ENCODE measurements at places on chromosomes 2 and 18.

DNA sequence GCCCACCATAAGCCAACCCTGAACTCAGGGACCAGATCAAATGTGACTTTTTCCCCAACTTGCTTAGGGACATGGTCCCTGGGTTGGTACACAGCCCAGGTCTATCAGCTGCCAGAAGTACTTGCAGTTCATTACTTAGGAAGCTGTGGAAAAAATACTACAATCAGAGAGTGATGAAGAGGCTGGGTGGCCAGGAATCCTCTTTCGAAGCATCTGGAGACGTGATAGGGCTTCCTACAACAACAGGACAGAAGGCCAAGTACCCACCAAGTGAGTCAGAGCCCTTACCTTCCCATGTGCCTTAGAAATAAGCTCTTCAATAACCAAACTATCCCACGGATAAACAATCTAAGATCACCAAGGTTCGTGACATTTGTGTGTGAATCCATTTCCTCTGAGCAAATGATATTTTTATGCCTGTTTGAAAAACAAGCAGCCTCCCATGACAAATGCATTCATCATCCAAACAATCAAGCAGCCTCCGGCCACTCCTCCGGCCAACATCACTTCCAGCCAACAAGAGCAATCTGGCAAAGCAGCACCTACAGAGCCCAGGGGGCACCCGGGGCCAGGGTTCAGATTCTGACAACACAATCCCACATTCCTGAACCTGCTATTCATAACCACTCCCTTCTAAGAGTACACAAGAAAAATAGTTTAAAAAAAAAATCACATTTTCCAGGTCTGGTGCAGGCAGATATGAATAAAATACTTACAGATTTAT, 26.4 kb downstream of the TBC1D8 start:
- DNase-seq, result peak; percentile 76

DNA sequence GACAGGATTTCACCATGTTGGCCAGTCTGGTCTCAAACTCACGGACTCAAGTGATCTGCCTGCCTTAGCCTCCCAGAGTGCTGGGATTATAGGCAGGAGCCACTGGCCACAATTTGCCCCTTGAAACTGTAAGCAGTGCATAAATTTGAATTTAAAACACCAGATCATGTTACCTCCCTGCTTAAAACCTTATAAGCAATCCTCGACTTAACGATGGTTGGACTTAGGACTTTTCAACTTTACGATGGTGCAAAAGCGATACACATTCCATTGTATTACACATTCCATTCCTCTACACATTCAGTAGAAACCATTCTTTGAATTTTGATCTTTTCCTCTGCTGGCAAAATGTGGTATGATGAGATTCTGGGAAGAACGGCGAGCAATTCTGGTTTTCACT, 23.2 kb upstream of the EFR3B start:
- no peak for DNase-seq

GRCh38 chr2:238084761-238085160, 15.4 kb upstream of the ESPNL start:
- DNase-seq, result no peak

DNA sequence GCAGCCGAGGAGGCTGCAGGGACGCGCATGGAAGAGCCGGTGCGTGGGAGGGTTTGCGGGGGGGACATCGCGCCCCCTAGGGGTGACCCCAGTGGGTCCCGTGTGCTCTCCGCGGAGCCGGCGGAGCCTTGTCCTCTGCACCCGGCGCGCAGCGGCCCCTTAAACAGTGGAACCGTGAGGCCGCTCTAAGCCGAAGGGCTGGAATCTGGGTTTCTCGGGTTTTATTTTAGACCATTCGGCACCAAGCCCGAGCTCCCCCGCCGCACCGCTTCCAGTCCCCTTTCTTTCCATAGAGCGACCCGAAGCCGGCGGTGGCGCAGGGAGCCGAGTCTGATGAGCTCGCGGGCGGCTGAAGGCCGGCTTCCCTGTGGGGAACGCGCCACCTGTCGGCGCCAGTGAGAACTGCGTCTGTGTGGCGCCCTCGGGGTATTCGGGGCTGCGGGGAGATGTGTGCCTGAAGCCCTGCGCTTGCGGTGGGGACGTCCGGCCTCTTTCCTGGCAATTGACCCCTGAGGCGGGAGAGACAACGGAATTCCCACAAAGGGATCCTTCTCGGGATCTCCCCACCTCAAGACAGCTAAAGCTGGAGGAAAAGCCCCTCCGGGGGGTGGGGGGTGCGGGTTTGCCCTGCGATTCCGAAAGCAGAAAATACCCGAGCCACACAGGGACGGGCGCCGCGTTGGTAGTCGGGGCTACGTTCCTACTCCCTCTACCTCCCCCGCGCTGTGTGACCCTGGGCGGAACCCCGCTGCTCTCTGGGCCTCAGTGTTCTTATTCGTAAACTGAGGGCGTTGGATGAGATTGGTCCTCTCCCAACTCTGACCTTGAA, 8.2 kb upstream of the EN1 start:
- DNase-seq, result peak; percentile 52

GRCh38 chr18:55220523-55220922, 261.3 kb upstream of the CCDC68 start:
- no peak for DNase-seq

GRCh38 chr2:217307023-217307422, 447.2 kb upstream of the TNP1 start:
- no peak for DNase-seq

DNA sequence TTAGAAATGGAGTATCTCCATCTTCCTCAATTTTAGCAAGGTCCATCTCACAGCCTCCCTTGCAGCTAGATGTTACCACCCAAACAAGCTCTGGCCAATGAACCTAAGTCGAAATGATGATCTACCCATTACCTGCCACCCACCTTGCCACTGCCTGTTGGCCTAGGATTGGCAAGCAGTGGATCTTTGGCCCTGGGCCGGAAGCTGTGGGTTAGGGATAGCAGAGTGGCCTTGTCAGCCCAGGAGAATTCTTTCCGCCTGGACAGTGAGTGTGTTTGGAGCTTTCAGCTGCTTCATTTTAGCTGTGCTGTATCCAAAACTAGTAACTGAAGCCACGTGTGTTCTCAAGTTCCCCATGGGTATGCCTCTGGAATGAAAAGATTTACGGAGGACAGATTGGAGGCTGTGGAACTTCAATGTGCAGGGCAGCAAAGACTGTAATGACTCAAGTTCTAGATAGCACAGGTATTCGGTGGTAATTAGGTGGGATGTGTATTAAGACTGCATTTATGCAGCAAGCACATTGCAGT, 7.7 kb upstream of the PARD6G start:
- DNase-seq, result no peak

DNA sequence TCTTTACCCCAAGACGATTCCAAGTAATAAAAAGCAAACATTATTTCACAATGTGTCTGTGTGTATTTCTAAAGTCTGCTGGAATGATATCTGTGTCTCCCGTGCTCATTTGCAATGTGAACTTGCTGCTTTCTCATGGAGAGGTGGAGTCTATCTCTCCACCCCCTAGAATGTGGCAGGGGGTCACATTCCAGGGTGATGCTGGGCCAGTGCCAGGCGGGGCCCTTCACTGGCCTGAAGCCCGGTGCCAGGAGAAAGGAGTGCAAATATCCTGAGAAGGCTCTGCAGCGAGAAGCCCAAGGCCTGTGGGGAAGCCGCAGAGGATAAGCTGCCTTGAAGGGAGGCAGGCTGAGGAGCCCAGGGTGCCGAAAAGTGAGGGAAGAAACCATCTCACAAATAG, 26.8 kb upstream of the LDLRAD4 start:
- no peak for DNase-seq

- no peak for DNase-seq
Measured at GRCh38 chr2:239394346-239394945, 6.4 kb downstream of the HDAC4 start.

- DNase-seq, result no peak
Measured at GRCh38 chr18:61965311-61965710, 72.5 kb upstream of the RNF152 start.

DNA sequence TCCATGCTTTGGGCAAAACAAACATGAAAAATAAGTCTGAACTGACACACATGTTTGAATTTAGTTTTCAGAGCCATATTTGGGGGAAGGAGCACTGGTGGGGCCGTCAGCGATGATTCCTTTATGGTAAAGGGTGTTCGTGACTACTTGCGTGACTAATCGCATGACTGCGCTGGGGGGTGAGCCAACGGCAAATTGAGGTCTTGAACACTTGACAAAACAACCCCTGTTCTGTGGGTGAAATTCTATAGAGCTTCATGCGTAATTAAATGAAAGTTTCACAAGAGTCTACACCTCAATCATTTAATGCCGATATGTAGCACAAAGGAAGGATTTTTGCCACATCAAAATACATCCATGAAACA, 127.5 kb upstream of the CYP1B1 start:
- DNase-seq, result peak; percentile 60

DNA sequence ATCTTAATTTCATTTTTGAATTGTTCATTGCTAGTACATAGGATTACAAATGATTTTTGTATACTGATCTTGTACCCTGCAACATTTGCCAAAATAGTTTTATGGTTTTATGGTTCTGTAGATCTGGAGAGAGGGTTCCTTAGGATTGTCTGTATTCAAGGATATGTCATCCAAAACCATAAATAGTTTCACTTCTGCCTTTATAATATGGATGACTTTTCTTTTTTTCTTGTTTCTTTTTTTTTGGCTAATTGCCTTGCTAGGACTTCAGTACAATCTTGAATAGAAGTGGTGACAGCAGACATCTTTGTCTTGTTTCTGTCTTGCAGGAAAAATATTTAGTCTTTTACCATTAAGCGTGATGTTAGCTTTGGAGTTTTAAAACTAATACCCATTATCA, 383.9 kb upstream of the HS6ST1 start:
- DNase-seq, result no peak

GRCh38 chr2:84894131-84894586, 11.3 kb upstream of the TMSB10 start:
- no peak for DNase-seq

DNA sequence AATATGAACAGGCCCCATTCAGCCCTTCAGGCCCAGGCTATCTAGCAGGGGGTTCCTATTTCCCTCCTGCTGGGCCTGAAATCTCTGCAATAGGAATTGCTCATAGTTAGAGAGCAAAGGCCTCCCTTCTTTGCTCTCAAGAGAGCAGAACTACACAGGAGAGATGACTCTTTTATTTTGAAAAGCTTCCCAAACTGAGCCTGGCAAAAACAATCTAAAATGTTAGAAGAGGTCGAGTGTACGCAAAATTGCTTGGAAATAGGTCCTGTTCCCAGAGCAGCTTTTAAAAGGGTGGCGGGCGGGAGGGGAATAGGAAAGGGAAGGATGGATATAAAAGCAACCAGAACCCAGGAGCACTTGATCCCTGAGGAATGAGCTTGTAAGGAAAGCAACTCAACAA, 68.4 kb upstream of the APCDD1 start:
- DNase-seq, result no peak

DNA sequence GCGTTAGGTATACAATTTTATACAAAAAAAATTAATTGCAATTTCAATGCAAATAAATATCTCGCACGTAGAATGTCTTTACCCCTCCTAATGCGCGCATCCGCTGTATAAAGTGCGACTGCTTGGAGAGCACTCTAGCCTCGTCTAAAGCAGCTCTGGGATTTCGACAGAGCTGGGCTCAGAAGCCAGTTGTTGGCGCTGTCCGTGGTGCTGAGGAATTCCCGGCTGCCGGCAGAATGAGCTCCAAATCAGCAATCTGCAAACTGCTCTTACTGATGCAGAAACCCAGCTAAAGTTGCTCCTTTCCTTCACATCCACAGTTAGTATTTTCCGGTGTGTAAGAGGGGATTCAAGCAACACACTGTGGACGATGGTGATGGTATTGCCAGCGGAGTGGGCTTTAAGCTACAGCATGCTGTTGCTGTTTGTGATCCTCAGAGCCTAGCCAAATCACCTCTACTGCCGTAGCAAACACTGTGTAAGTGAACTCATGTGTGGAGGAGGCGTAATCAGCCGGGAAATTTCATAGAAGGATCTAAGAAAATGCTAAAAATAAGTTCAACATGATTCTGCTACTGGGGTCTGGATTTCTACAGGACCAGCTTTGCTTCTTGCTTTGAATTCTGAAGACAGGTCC, at the start of gene VWC2L:
Gene VWC2L (plus strand): TSS at position 137 of the 637 bp plus-strand sequence. CDS start 3,140 bp downstream, outside the sequence.
- peak; percentile 76 for DNase-seq

DNA sequence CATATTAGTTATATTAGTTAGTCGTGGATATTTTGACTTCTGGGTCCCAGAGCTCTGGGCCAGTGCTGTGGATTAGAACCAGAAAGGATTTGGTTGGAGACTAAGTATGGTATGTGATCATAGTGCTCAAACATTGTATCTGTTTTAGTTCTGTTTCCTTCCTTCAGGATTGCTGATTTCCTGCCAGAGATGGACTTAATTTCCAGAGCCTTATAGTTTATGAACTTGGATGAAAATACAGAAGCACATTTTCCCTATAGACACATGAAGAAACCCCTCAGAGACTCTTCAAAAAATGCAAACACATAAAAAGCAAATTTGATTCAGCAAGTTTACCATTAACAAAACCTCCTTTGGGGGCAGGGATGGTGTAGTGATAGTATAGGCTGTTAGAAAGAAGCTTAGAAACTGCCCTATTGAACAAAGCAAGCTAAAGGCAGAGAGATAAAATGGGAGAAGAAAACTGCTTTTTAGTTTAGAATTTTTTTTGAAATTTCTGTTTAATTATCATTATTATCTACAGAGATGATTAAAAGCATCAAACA, 88.7 kb upstream of the EFEMP1 start:
- no peak for DNase-seq

- no peak for DNase-seq
Measured at GRCh38 chr2:233060501-233060979, 398 bp downstream of the INPP5D start.

DNA sequence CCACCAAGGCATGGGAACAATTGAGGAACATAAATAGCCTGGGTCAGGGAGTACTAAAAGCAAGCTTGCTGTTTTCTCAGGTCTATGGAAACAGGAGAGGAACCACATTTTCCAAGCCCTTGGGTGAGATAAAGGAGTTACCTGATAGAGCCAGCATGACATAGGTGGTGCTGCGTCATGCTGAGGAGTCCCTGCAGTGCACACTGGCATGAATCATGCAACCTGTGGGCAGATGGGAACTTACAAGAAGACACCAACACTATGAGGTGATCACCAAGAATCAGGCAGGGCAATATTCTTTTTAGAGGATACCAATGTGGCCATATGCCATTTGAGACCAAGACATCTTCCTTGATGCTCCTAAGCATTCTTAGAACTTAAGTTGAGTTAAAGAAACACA, 531.8 kb downstream of the ZEB2 start:
- DNase-seq, result no peak

DNA sequence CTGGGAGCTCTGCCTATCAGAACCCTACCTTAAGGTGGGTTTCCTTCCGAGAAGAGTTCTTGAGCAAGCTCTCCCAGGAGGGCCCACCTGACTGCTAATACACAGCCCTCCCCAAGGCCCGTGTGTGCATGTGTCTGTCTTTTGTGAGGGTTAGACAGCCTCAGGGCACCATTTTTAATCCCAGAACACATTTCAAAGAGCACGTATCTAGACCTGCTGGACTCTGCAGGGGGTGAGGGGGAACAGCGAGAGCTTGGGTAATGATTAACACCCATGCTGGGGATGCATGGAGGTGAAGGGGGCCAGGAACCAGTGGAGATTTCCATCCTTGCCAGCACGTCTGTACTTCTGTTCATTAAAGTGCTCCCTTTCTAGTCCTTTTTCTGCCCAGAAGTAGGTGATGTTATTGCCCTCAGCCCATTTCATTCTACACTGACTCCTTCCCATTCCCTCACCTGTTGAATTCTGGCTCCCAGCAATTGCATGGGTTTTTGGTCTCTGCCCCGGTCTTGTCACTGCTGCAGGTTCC, 6.5 kb downstream of the TMEM37 start:
- no peak for DNase-seq
